ENCODE measurements at places on chromosomes 3 and 15.

- no peak for DNase-seq
Observed at GRCh38 chr15:58026552-58026951, 39.0 kb downstream of the ALDH1A2 start.

GRCh38 chr3:187473778-187474406 is 105.7 kb downstream of the RTP4 start:
- no peak for DNase-seq

- DNase-seq: no peak
Observed at GRCh38 chr3:126552688-126553283, 5.9 kb downstream of the C3orf22 start.

DNA sequence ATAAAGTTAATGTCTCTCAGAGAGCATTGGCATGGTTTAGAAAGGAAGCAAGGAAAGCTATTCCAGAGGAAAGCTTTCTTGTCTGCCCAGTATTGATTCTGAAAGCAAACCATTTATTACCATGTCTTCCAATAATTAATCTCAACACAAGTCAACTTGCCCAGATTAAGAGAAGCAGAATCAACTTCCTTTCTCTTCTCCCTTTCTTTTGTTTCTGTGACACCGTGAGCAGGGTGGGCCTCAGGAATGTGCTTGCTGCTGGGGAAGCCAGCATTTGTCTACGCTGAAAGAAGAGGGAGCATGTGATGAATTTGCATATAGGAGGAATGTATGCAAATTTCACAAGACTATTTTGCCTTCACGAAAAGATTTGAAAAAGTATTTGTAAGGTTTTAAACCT is 368.6 kb upstream of the ROPN1 start:
- no peak for DNase-seq

- DNase-seq: no peak
Observed at GRCh38 chr15:77021803-77022381, 27.0 kb downstream of the PSTPIP1 start.

DNA sequence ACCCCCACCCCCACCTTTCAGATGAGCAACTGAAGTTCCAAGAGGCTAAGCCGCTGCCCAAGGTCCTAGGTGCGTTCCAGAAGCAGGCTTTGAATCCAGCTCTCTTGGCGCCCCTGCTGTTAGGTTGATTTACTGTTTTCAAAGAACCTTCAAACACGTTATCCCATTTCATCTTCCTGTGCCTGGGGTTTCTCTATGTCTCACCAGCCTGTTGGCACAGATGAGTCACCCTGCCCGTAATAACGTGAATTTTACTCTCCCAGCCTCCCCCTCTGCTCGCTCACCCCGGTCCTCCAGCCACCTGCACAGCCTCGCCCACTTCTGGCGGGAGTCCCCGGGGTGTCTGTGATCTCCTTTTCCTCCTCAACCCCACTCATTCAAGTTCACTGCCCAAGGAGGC is 13.0 kb upstream of the TSEN2 start:
- peak; percentile 5 for DNase-seq

DNA sequence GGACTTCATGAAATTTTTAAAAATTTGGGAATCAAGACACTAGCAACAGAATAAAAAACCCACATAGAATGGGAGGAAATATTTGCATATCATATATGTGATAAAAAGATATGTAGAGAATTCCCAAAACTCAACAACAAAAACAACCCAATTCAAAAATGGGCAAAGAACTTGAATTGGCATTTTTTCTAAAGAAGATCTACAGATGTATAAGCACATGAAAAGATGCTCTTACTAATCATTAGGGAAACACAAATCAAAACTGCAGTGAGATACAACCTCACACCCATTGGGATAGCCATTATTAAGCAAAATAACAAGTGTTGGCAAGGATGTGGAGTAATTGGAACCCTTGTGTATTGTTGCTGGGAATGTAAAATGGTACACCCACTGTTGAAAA is 10.1 kb downstream of the LCTL start:
- DNase-seq: no peak

- no peak for DNase-seq
Observed at GRCh38 chr3:190534986-190535385, 21.1 kb downstream of the IL1RAP start.

- no peak for DNase-seq
Observed at GRCh38 chr3:197302696-197303341, 4.4 kb upstream of the DLG1 start.

Data from NCI-H1417 (cell line).